ENCODE measurements at places on chromosomes 2 and 18.

GRCh38 chr18:31275722-31276463, 42.1 kb upstream of the DSG1 start:
- DNase-seq: no peak

GRCh38 chr18:22272242-22272641, 102.9 kb downstream of the GATA6 start:
- DNase-seq: no peak

- no peak for DNase-seq
Observed at GRCh38 chr2:182586426-182586825, 129.6 kb upstream of the DNAJC10 start.

GRCh38 chr2:160825433-160825832, 331.8 kb upstream of the RBMS1 start:
- no peak for DNase-seq

GRCh38 chr2:171088057-171088834, 72.4 kb downstream of the TLK1 start:
- DNase-seq: no peak

DNA sequence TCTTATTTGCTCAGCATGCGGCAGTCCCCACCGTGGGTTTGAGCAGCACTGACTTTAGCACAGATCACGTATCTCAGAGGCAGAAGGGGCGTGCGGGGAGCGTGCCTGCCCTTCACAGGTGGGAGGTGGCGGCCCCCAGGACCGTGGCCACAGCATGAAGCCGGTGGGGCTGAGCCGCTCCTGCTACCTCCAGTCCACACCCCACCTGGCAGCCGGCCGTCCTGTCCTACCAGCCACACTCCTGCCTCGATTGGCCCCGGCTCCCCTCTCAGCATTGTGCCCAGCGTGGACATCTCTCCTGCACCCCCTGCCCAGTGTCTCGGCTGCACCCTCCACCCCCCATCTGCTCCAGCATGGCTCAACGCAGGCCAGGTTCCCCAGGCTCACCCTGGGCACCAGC, 73.6 kb downstream of the NFATC1 start:
- DNase-seq: no peak

- no peak for DNase-seq
Observed at GRCh38 chr2:27130396-27130795, 4.0 kb downstream of the PREB start.

DNA sequence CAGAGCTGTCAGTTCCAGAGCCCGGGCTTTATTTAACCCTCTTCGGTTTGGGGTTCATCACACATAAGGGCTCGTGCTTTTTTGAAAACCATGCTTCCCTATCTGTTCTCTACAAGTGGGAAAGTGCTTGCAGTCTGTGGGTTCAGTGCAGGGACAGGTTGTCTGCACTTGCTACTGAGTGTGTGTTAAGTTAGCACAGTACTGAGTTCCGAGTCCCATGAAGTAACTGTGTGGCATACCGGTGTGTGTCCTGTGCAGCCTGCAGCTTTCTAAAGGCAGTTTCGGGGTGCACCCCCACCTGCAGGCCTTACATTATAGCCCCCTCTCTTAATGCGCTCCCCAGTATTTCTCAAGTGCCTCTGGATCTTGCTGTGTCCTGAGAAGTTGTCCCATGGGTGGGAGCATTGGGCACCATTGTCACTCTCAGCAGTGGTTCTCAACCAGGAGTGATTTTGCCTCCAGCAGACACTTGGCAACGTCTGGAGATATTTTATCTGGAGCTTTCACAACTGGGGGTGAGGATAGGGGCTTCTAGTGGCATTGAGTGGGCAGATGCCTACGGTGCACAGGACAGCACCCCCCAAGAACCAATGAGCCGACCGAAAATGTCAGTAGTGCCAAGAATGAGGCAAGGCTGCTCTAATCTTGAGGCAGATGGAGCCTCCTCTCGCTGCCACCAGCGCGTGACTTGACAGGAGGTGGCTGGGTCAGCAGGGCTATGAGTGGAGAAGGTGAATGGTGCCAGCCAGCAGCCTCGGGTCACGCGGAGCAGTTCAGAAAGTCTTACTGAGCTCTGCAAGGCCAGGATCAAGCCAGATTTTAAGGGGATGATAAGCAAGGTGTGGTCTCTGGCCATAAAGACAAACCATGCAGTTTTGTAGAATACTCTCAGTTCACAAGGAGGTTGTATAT, 152.2 kb downstream of the SMAD7 start:
- no peak for DNase-seq

- DNase-seq: no peak
Observed at GRCh38 chr2:169511818-169512217, 2.3 kb downstream of the KLHL41 start.

DNA sequence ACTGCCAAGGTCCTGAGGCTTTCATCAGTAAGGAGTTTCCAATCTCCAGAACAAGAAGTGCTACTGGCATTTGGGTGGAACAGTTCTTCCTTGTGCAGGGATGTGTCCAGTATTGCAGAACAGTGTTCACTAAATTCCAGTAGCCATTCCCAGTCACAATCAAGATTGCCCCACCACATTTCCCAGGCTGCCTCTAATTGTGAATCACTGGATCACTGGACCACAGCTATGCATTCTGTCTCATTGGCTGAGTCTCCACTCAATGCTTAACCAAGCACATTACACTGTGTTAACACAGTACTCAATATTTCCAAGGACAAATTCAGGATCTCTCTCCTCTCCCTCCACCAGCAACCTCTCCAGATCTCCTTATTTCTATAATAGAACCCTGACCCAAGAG, 160.2 kb upstream of the CCDC150 start:
- no peak for DNase-seq

GRCh38 chr2:38068234-38068633, 7.7 kb downstream of the CYP1B1 start:
- no peak for DNase-seq

- DNase-seq: no peak
Observed at GRCh38 chr18:5519448-5520298, 24.1 kb downstream of the EPB41L3 start.

DNA sequence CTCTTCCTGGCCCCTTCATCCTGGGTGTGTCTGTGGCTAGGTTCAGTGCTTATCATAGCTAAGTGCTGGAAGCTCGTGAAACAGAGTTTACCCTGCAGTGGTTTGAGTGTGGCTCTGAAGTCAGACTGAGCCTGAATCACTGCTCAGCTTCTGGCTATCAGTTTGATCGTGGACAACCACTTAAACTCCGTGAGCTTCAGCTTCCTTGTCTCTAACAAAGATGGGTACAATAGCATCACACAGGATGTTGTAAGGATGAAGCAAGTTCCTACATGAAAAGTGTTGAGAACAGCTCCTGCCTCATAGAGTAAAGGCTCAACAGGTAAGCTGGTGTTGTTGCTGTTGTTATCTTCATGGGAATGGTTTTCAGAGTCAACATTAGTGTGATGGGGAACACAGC, 210.3 kb downstream of the CLIP4 start:
- no peak for DNase-seq

GRCh38 chr18:3631887-3632286, 181.9 kb downstream of the TGIF1 start:
- DNase-seq: no peak

- DNase-seq: no peak
Observed at GRCh38 chr2:113709022-113709421, 47.4 kb downstream of the SLC35F5 start.

GRCh38 chr18:40877096-40877495, 1077.9 kb upstream of the PIK3C3 start:
- DNase-seq: no peak

DNA sequence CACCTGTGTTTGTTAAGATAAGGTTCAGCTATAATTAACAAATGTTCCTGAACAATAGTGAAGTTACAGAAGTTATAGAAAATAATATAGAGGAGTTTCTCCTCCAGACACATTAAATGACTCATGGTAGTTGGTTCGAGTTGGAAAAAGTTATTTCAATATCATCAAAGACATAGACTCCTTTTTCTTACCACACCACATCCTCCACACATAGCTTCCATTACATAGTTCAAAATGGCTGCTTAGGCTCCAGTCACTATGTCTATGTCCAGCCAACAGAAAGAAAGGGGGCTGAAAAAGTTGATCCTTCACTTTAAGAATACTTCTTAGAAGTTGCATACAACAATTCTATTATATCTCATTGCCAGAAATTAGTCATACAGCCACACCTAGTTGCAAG, 50.7 kb downstream of the DYNAP start:
- DNase-seq: no peak
